ENCODE measurements at places on chromosomes 6 and 20.
A peak's percentile ranks its signal among the peaks of the same experiment; 100 is the strongest.

- H3K27ac ChIP-seq = peak overlapping the region; percentile 88
- peaks cover 2% of the 10 kb centered on the region for H3K36me3 ChIP-seq
- peak overlapping the region; percentile 80 for H3K4me3 ChIP-seq
- DNase-seq = no peak
- H3K27me3 ChIP-seq = no peaks in the 10 kb centered on the region
These were observed 533 bp downstream of the OSTM1 start for GRCh38 chr6:108074057-108074358.

DNA sequence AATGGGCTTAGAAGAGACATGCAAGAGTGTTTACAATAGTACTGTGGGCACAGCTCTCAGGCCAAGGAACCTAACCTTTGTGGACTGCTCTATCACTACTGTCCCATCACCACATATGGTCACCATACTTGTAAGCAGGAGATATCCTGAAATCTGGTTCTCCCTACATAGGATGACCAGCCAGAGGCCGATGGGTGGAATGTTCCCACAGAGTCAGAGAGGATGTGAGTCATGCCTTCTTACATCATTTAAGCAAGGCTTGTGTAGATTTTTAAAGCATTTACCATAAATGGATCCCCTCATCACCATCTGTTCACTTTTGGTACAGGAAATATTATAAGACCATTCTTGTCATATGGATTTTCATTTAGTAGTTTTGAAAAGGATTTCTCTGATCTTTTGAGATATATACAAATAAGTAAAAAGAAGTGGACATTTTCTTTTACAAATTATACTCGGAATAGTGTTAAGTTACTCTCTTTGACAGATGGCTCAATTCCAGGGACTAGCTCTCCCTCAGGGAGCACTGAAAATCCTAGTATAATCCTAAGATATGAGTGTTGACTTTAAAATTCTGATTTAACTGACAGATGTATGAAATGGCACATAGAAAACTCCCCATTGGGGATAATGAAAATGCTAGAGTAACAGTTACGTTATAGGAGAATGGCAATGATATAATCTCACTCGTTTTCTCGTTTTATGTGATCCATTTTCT, 6.6 kb downstream of the HTR1B start:
- no peak overlapping the region for H3K27ac ChIP-seq
- H3K27me3 ChIP-seq = peaks cover 3% of the 10 kb centered on the region
- DNase-seq = no peak
- no peak overlapping the region for H3K4me3 ChIP-seq

- no peaks in the 10 kb centered on the region for H3K4me1 ChIP-seq
- DNase-seq = no peak
- H3K27ac ChIP-seq = no peak overlapping the region
- H3K36me3 ChIP-seq = peaks cover 3% of the 10 kb centered on the region
- H3K4me3 ChIP-seq = no peak overlapping the region
These were observed 108.5 kb upstream of the KCNK16 start for GRCh38 chr6:39430871-39431523.

DNA sequence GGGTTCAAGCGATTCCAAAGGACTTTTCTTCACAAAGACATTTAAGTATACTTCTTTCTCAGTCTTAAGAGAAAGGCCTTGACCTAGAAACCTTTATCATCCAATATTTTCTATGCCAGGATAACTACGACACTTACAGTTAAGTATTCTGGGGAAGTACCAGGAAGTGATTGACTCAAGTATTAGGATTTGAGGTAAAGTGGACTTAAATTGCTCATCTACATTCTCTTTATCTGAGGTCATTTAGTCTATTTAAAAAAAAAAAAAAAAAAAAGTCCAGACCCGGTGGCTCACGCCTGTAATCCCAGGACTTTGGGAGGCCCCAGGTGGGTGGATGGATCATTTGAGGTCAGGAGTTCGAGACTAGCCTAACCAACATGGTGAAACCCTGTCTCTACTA, 114.7 kb downstream of the ZFAND3 start:
- no peak for DNase-seq
- H3K27me3 ChIP-seq = no peaks in the 10 kb centered on the region
- H3K4me3 ChIP-seq = no peak overlapping the region
- peaks cover 21% of the 10 kb centered on the region for H3K4me1 ChIP-seq

DNA sequence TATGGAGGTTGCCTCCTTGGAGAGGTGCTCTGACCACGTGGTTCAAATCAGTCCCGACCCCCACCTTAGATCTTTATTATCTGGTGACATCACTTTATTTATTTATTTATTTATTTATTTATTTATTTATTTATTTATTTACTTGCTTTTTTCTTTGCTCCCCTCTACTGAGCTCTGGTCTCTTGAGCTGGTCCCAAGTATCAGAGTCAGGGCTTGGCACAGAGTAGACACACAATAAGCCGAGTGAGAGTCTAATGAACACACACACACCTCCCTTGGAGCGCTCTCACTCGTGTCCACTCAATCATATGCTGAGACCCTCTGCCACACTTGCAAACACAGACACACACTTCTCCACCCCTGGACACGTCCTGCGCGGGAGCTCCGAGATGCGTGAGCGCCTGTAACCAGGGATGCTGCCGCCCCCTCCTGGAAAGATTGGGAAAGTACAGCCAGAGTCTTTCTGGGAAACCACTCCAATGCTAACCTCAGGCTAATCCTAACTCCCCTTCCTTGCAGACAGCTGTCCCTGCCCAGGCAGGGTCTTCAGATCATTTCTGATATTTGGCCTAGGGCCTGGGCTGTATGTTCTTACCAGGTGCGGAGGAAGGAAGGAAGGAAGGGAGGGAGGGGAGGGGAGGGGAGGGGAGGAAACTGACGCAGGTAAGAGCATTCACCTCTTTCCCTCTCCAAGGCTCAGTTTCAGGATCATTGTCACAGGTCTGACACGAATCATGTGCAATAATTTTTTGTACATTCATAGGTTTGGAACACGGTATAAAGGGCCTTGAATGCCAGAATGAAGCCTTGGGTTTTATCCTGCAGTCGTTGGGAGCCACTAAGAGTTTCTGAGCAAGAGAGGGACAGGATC, 70.9 kb downstream of the STK35 start:
- H3K4me3 ChIP-seq = no peak overlapping the region
- H3K27ac ChIP-seq = no peak overlapping the region

Data from memory B cell (primary cell).